ENCODE measurements at places on chromosomes 13 and 19.

GRCh38 chr13:23632048-23632582 is 61.9 kb downstream of the TNFRSF19 start:
- no peak for DNase-seq

- no peak for DNase-seq
Measured at GRCh38 chr19:45283443-45284033, 32.5 kb downstream of the MARK4 start.

GRCh38 chr13:113078902-113079780 is 26.4 kb upstream of the F7 start:
- DNase-seq = no peak

GRCh38 chr19:23799321-23799720 is 40.6 kb upstream of the ZNF681 start:
- DNase-seq = no peak

- DNase-seq = no peak
Measured at GRCh38 chr13:70023516-70023915, 84.1 kb upstream of the ATXN8OS start.

- peak; percentile 15 for DNase-seq
Measured at GRCh38 chr13:20353973-20354372, 121.9 kb upstream of the GJB6 start.

GRCh38 chr13:73958657-73959397 is 175.4 kb downstream of the KLF12 start:
- DNase-seq = no peak

DNA sequence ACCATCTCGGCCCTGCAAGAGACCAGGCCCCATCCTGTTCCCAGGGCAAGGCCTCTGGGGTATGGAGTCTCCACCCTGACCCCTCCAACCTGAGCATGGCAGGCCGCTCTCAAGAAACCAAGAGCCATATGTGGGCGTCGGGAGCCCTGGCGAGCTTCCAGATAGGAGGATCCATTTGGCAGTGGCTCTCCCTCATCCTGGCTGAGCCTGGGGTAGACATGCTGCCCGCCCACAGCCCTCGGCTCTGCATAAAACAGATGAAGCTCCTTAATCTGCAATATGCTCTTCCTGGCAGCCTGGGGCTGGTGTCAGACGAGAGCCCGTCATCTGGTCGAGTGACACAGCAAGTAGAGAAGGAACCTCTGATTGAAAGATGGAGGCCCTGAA is 6.1 kb downstream of the ATP13A1 start:
- no peak for DNase-seq

GRCh38 chr13:38385153-38385891 is 35.7 kb downstream of the UFM1 start:
- no peak for DNase-seq

Data from NAMALWA (cell line).